ENCODE measurements at places on chromosomes 4 and X.

DNA sequence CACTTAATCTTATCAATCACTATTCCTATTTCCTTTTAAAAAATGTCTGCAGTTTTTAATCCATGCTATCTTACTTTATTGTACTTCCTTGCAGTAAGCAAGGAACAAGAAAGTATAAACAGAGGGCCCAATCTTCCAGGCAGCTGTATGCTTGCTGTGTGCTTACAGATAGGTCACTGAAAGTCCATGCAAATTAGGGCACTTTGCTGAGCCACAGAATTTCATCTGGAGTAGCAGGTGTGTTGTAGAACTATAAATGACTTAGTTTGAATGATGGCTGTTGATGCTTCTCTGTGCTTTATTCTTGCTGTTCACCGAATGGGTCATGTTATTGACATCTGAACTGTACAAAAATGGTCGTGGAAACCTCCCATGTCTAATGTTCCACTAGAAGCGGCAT lies 154.6 kb downstream of the ATOH1 start:
- no peak for DNase-seq

DNA sequence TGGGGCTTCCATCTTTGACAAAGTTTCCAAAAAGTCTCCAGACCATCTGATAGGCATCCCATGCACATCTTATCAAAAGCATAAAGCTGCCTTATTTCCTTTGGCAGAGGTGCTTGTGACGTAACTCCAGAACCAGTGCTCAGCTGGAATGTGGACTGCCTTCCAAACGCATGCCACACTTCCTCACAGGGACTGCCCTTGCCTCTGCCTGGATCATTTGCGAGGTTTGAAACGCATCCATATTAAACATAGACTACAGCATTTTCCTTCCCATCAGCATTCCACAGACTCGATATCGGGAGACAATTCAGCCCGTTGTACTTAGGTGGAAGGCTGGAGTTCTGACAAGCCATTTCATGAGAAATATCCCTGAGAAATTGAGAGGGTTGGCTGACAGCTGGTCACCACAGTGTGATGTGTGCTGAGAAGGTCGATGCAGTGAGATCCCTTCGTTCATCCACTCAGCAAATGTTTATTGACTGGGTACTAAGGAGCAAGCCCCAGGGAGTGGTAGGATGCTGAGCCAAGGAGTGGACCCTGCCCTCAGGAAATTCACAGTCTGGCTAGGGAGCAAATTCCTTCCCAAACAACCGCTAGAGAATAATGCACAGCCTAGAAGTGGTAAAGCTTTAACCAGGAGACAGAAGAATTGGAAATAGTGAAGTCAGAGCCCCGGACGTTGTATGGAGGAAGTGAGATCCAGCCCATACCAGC lies 376.0 kb downstream of the BCOR start:
- DNase-seq: no peak

DNA sequence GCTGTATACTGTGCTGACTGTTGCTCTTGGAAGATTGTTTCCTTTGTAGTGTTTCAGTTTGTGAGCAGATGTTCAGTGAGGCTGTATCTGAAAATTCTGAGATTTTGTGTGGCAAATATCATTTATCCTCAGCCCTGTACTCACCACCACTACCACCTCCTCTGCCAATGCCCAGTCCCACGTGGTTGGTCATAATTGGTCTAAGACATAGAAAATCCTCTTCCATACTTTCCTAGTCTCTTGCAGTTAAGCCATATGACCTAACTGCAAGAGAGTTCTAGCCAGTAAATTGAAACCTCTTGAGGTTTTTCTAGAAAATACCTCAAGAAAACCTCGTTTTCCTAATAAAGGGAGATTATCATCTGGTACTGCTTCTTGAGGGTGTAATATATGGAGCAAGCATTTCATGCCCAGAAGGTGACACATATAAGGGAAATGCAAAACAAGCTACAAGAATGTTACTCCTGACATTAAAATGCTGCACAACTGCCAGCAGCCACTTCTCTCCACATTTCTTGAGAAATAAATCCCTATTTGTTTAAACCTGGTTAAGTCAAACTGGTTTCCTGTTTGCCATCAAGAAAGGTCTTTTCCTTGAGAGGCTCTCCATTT lies 32.8 kb downstream of the ABCE1 start:
- no peak for DNase-seq

DNA sequence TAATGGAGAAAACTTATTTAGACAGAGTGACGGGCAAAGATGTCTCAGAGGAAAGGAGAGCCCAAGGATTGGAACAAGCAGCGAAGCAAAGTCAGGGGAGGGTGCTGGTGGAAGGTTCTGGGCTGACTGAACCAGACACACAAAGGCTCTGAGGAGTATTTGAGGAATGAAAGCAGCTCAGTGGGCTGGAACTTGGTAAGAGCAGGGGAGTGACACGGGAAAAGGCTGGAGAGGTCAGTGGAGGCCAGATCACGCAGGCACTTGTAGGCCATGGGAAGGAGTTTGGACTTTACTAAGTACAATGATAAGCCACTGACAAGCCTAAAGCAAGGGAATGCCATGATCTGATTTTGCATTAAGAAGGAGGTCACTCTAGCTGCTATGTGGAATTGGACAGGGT lies 71.4 kb downstream of the TSC22D3 start:
- no peak for DNase-seq

DNA sequence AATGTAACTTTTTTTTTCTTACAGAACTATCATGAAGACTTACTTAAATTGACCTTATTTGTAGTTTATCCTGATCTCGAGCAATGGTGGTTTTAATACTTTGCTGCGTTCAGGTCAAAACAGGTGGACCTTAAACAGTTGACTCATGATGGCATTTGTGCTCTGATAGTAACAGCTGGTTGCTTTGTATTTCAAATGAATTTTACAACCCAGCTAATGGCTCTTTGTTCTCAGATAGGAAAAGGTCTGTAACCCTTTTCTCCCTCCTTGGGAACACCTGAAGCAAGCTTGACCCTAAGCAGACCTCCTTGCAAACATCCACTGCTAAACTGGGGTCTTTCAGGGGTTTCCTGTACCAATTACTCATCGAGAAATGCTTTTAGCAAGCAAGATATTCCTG lies 79.2 kb downstream of the F11 start:
- no peak for DNase-seq

- no peak for DNase-seq
Measured at GRCh38 chr4:7983296-7983695, 43.6 kb upstream of the AFAP1 start.

GRCh38 chr4:115852767-115853091 lies 739.3 kb upstream of the NDST4 start:
- DNase-seq: no peak
